Ureter (tissue), 1 donor: ENCODE measurements at places on chromosomes 7 and 10. TPM values are rescaled to one million over a fixed set of nuclear protein-coding genes. Genes with fewer than 3 reads are reported as not detected.

The KCNMA1 gene
- total RNA-seq = 87.9 TPM

The GPRIN2 gene
- 9.4 TPM for total RNA-seq

The CUZD1 gene
- total RNA-seq = 0.94 TPM

The ABCB4 gene
- 4.0 TPM for total RNA-seq

The ITPRID1 gene
- total RNA-seq = not detected

The BMPER gene
- 6.8 TPM for total RNA-seq
